ENCODE measurements at places on chromosomes 4 and X. TPM values are rescaled to one million over a fixed set of nuclear protein-coding genes. Genes with fewer than 3 reads are reported as not detected.

- no peak for DNase-seq
Measured at GRCh38 chr4:41294445-41295062, 37.8 kb downstream of the UCHL1 start.

DNA sequence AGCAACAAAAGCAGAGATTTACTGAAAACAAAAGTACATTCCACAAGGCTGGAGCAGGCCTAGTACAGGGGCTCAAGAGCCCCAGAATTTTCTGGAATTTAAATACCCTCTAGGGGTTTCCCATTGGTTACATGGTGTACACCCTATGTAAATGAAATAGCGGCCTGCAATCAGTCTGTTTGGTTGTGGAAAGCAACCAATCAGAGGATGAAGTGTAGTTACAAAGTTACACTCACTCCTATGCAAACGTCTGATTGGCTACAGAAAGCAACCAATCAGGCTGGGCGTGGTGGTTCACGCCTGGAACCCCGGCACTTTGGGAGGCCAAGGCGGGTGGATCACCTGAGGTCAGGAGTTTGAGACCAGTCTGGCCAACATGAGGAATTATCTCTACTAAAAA is 13.8 kb upstream of the TXLNG start:
- peak; percentile 42 for DNase-seq

DNA sequence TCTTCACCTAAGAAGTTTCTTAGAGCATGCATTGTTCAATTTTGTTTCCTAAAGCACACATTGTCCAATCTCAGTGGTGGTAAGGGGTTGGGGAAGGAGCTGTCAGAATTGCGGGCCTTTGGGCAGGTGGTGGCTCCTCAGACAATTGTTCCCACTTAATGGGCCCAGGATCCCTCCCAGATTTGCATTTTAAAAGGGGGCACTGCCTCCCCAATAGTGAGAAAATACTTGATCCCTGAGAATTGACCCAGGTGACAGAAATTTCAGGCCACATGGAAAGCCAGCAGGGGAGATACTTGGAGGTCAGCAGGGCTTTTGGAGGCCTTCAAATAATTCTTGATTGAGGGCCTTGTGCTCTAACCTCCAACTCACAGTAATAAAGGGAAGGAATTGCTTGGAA is 217.1 kb downstream of the ZNF674 start:
- DNase-seq, result no peak

- DNase-seq, result peak; percentile 34
Measured at GRCh38 chrX:143994206-143994605, 110.3 kb downstream of the UBE2NL start.

DNA sequence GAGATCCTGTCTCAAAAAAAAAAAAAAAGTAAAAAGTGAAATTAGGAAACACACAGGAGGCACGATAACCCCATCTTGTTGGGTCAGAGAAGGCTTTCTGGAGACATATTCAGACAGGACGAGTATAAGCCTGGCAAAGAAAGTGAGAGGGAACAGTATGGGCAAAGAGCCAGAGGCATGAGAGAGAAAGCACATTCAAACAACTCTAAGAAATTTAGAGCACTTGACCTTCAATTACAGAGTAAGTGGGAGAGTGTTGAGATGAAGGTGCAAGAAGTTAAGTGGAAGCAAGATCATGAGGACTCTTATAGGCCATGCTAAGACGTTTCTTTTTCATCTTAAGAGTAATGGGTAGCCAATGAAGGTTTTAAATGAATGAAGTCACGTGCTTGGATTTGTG is 70.4 kb downstream of the ELOVL6 start:
- no peak for DNase-seq

- DNase-seq, result peak; percentile 17
Measured at GRCh38 chrX:18899796-18900380, 84.0 kb downstream of the PHKA2 start.

Gene ERVMER34-1
- total RNA-seq, result 4.6 TPM

- no peak for DNase-seq
Measured at GRCh38 chrX:119942173-119942819, 1.3 kb downstream of the NKAP start.

DNA sequence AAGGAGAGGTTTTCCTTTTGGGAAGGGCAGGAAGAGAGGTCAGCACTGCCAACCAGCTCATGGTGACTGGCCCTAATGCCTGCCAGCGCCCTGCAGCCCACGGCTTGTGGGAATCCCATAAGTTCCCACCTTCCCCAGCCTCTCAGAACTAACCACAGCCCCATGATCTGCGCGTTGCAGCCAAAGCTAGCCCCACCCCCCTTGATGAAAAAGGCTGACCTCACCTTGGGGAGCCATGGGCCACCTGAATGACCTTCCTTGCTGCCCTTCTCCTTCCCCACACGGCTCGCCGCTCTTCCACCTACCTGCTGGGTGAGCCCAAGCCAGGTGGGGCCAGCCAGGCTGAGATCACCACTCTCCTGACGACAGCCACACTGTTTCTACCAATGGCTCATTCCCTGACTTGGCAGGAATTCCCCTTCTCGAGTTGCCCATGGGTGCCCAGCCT is 3.9 kb upstream of the ELF4 start:
- DNase-seq, result no peak

DNA sequence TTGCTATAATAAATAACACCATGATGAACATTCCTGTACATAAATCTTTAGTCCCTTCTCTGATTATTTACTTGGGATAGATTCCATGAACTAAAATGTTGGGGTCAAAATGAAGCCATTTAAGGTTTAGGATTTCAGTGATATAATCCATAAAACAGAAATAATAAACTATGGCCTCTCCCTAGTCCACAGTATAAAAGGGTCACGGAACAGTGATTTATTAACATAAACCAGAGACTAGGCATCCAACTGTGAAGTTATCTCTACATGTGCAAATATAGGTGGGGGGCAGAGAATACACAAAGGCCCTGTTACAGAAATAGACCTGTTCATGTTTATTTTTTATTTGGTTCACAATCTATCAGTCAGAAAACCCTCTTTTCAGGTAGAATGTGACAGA is 499.1 kb upstream of the SLIT2 start:
- DNase-seq, result no peak

Gene PCDH10
- not detected for total RNA-seq

GRCh38 chr4:143397887-143398286 is 61.2 kb downstream of the GAB1 start:
- DNase-seq, result no peak

DNA sequence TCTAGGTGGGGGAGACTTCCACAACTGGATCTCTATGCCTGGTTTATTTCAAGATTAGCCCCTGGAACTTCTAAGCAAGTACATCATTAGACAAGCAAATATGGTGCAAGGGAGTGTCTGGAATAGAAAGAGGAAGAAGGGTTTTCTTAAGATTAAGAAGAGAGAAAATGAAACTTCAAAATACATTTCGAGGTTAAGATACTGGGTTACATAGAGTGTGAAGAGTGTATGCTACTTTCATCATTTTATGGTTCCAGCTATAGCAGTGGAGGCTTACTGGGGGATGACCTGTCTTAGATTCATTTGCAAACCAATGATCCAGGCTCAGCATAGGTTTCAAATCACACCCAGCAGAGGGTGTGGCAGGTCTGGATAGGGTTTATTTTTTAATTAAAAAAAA is 144.4 kb upstream of the GATB start:
- no peak for DNase-seq

Gene CXCL13
- not detected for total RNA-seq

- no peak for DNase-seq
Measured at GRCh38 chr4:38002451-38003071, 42.4 kb downstream of the PTTG2 start.

Gene IQCM
- not detected for total RNA-seq

Gene PSAPL1
- not detected for total RNA-seq

DNA sequence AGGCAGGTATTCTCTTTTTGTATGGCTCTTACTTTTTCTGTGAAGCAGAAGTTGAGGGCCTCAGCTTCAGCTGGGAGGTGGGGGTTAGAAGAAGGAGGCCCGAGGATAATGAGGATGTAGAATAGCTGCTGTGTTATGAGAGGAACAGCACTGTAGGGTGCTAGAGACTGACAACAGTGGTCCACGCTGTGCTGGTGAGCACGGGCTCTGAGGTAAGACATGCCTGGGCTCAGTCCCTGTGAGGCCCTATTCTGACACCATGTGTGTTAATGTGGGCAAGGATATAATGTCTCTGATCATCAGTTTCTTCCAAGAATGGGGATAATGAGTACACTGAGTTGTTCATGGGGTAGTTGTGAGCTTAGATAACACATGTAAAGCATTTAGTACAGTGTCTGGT is 55.3 kb upstream of the SFRP2 start:
- no peak for DNase-seq

DNA sequence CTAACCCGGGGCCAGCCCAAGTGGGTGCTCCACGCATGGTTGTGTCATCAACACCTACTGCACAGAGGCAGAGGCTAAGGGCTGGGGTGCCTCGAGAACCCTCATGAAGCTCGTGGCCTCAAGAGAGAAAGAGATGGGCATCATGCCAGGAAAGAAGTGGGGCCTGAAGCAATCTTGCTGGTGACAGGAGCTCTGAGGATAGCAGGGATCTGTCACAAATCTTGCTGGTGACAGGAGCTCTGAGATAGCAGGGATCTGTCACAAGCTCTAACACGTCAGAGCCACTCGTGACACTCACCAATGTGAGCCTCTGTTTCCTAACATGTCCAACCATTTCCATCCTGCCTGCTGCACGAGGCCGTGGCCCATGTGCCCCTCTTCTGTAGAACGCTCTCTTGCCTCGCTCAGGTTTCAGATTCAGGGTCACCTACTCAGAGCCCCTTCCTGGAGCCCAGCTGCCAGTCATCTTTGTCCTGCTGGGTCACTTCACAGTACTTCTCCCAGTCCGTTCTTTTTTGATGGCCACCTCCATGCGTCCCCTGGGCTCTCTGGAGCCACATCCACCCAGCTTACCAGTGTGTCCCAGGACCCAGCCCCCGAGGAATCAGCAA is 21.1 kb downstream of the PNMA6E start:
- no peak for DNase-seq

Gene SH3BGRL
- 12.2 TPM for total RNA-seq

DNA sequence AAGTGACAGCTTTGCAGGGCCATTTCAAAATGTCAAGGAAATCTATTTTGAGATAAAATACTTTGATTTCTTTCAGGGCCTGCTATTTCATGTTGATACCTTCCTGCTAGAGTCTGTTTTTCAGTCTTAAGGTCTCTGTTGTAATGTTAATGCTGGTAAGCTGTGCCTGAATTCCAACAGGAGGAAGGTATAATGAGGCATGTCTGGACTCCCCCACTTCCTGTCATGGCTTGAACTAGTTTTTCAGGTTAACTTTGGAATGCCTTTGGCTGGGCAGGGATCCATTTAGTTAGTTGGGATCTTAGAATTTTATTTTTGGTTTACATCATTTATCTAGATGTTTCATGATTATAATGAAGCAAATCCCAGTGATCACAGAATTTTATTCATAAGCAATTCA is 279.0 kb downstream of the CFAP47 start:
- DNase-seq, result no peak

Gene PNPLA4
- total RNA-seq, result 4.1 TPM

- DNase-seq, result no peak
Measured at GRCh38 chr4:152221816-152222516, 313.9 kb downstream of the FBXW7 start.

- peak; percentile 68 for DNase-seq
Measured at GRCh38 chr4:74543231-74543781, 98.4 kb downstream of the AREG start.

Gene PAK3
- total RNA-seq, result not detected

GRCh38 chrX:23662187-23662586 is 5.1 kb upstream of the PRDX4 start:
- DNase-seq, result no peak

DNA sequence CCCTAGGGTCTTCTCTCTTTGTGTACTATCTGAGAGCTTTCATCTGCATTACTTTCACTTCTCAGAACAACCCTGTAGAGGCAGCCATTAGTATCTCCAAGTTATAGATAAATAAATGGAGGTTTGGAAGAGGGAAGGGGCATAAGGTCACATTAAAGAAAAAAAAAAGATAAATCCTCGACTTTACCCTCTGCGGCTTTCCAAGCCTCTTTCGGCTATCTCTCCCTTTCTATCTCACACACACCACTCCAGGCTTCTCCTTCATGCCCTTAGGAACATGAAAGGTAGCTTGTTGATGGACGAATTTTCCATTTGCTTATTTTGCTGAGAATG is 660 bp upstream of the ARHGEF9 start:
- DNase-seq, result no peak

GRCh38 chr4:3508542-3508941 is 23.7 kb downstream of the LRPAP1 start:
- no peak for DNase-seq

DNA sequence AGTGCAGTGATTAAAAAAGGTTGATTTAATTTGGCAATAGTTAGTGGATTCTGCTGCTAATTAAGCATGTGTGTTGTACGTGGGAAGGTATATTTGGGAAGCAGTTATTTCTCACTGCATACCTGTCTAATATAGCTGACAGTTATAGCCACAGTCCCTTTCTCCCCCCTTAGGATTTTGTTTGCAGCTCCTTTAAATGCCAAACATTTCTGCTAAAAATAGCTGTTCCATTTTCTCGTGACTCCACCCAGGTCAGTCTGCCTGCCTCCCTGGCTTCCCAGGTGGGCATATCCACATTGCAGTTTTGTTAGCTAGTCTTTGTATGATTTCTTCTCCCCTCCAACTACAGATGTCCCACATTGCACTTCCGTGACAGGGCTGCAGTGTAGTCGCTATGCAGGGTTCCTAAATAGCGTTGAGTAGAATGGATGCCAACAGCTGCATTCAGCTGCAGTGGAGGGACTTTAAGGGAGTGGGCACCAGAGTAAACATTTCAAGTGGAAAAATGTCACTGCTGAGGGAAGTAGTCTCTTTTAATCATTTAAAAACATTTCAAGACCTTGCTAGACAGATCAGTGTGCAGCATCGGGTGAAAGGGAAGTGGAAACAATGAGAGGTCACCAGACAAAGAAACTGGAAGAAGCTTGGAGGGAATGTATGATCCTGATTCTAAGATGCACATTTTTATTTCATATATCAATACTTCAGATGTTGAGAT is 326.3 kb downstream of the RAPGEF2 start:
- no peak for DNase-seq

DNA sequence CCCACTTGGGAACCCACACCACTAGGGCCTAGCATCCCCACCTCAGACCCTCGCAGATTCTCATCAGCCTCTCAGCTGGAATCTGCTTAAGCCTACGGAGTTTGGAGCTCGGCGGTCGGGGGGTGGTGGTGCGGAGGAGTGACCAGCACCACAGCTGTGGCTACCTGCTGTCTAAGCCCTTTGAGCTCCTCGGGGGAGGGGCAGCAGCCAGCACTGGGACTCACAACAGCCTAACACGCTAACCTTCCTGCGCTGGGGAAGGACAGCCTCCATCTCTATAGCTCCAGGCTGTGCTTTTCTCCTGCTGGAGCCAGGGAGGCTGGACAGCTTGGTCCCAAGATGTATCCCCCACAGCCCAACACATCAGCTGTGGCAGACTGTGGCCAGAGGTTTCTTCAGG is 281.5 kb downstream of the USP46 start:
- no peak for DNase-seq
